ENCODE measurements at places on chromosomes 6 and 20.

- DNase-seq: no peak
Measured at GRCh38 chr6:89927791-89928550, 33.7 kb downstream of the GJA10 start.

GRCh38 chr20:1507276-1507675 lies 16.1 kb upstream of the SIRPB2 start:
- DNase-seq: no peak

- DNase-seq: no peak
Measured at GRCh38 chr20:1171461-1172093, 13.2 kb downstream of the TMEM74B start.

GRCh38 chr6:13641315-13641714 lies 26.2 kb downstream of the NOL7 start:
- DNase-seq: no peak

DNA sequence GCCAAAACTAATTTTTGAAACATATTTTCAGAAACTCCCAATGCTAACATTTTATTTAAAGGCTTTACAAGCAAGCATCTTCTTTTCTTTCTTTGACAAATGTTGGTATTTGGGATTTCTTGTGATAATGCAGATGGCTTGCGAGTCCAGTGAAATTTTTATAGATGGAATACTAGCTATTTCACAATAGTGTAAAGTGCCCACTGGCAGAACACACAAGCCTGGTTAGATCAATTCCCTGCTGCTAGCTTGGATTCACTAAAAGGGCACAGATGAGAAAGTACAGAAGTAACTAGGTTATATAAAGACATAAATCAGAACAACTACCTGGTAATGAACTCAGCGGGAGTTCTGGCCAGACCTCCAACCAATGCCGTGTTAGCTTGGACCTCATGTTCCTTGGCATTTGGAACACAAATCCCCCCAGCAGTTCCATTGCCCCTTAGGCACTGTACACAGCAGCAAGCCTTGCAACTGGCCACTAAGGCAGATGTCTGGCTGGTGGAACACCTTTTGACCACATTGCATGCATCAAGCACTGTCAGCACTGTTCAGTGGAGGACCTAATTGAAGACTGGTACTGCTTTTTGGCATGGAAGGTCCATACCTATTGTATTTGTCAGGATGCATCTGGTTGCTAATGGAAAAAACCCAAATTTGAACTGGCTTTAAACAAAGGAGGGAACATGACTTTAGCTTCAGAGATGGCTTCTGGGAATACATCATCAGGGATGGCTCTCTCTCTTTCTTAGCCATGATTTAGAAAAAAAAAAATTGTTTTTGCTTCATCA lies 15.6 kb upstream of the ZFP64 start:
- no peak for DNase-seq

DNA sequence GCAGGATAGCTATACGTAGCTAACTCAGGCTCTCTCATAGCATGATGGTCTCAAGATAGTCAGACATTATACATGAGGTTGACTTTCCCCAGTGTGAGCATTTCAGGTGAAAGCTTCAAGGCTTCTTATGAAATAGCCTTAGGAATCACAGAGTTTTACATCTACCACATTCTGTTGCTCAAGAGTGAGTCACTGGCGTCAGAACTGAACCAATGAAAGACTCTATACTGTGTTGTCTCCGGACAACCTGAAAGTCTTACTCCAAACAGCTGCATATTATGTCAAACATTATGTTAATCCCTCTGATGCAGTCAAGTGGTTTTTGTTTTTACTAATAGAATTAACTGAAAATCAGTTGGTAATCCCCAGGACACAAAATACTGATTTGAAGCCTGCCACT lies 79.8 kb upstream of the TRDN start:
- DNase-seq: no peak

Measured in right lung (tissue), 10 donors.